ENCODE measurements at places on chromosomes 1 and 21.

DNA sequence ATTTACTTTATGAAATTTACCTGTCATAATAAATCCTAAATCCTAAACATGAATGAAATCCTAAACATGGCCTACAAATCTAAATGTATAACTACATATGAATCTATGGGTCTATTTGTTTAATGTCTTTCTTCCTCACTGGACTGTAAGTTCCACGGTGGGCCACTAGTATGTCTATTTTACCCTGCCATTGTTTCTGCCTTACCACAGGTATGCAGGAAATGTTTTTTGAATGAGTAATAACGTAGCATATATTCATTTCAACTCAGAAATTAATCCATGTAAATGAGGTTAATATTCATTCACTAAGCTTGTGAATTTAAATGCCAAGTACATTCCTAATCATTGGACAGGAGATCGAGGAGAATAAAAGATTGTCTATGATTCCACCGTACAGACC lies 35.3 kb downstream of the B3GALNT2 start:
- peak; percentile 5 for DNase-seq

- DNase-seq, result peak; percentile 33
Observed at GRCh38 chr1:147640553-147641165, 29.7 kb downstream of the ACP6 start.

DNA sequence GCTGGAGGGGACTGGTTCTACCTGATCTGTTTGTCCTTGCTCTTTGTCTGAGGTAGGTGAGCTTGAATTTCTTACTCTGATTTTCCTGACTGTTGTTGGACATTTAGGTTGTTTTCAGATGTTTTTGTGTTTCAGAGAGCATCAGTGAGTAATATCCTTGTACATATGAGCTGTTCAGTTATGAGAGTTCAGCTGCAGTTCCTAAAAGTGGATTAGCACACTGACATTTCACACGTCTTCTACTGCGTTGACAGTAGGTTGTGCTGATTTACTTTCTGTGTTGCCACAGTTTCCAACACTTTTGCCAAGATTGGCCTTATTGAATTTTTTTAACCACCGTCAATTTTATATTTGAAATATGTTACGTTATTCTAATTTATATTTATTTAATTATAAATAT lies 27.7 kb downstream of the CXADR start:
- no peak for DNase-seq

GRCh38 chr1:198253668-198254067 lies 96.9 kb downstream of the NEK7 start:
- no peak for DNase-seq

DNA sequence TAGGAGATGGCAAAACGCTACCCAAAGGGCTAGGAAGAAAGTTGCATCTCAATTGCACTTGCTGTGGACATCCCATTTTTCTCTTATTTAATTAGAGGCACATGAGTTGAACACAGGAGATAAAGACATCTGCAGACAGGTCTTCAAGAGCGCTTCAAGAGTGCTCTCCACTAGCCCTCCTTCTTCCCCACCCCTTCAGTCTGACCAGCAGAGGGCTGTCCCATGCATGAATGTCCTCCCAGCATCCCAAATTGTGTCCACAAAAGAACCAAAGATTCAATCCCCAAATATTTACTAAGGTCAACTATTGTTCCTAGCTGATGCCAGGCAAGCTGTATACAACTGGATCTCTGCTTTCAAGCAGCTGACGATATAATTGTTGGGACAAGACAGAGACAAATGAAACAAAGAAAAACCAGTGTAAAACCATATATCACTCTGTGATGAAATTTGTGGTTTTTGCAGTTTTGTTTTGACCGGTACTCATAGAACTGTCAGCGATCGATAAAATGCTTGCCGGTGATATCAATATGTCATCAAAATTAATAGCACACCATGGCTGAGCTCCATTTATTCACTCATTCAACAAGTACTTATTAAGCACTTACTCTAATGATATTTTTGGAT lies 174.2 kb downstream of the TNR start:
- DNase-seq, result no peak

- no peak for DNase-seq
Observed at GRCh38 chr1:53625766-53626520, 113.0 kb downstream of the GLIS1 start.

DNA sequence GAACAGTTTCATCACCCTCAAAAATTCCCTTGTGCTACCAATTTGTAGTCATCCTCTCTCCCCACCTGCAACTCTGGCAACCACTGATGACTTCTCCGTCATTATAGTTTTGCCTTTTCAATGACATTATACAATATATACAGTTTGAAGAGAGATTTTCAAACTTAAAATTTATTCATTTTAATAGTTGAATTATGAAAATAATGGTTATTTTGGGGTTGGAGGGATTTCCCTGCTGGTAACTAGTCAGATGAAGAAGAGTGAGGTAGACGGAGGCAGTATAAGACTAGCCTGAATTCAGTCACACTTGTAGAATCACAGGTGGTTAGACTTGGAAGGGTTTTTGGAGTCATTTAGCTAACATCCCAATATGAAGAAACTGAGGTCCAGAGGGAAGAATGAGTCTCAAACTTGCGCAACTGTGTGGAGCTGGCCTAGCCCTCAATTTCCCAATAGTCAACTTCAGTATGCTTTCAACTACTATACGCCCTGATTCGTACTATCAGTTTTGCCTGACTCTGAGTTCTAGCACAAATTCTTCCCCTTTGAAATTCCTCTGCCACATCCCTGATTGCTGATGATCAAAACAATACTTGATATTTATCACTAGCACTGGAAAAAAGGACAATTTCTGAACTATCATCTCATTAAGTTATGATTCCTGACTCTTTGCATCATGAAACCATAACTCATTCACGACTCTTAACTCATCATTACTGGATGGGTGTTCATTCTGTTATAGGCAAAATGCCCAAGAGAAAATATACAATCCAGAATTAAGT lies 54.2 kb downstream of the VANGL2 start:
- DNase-seq, result no peak
